ENCODE measurements at places on chromosomes 11 and 22. TPM values are rescaled to one million over a fixed set of nuclear protein-coding genes. Genes with fewer than 3 reads are reported as not detected.
A peak's percentile ranks its signal among the peaks of the same experiment; 100 is the strongest.

DNA sequence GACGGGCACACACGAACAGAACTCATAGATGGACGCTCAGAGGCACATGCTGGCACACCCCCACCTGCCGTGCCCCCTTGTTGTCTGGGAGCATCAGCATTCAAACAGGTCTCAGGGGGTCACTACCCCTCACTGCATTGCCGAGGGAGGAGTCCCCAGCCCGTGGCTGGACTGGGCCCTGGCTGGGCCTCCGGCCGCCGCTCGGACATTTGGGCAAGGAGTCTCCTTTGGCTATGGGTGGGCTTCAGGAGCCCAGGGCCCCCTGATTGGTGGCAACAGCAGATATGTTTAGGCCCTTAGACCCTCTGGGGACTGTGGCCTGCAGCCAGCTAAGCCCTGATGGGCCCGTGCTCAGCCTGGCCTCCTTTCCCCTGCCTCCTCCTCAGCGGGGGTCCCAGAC, 41.9 kb downstream of the FLRT1 start:
- H3K27me3 ChIP-seq, result peaks cover 96% of the 10 kb centered on the region
- H3K27ac ChIP-seq, result no peak overlapping the region
- no peak for DNase-seq

DNA sequence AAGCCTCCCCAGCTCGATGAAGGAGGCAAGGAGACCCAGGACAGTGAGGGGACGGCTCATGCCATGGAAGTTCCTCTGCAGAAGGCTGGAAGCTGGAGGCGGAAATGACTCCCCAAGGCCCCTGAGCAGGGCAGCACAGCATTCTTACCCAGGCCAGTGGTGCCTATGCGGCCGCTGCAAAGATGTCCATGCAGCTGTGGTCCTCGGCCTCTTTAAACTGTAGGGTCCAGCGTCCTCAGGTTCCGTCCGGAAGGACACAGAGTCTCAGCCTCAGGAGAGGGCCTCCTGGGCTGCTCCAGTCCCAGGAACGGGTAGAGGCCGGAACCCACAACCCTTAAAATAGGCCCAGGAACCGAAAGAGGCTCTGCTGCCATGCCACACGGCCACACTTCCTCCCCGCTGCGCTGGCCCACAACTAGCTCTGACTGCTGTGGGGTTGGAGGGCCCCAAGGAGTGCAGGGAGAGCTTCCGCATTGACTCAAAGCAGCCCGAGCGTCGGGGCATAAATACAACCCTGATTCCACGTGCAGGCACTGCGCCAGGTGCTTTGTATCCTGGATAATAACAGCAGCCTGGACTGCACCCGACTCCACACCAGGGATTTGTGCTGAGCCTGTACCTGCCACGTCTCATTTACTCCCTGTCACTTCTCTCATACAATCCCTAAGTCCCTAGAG, 5.5 kb downstream of the KIAA0930 start:
- DNase-seq, result no peak
- H3K36me3 ChIP-seq, result 0 out of 2 replicates have a peak, but pooled peaks cover 3% of the 10 kb centered on the region
- peaks cover 17% of the 10 kb centered on the region for H3K4me1 ChIP-seq

DNA sequence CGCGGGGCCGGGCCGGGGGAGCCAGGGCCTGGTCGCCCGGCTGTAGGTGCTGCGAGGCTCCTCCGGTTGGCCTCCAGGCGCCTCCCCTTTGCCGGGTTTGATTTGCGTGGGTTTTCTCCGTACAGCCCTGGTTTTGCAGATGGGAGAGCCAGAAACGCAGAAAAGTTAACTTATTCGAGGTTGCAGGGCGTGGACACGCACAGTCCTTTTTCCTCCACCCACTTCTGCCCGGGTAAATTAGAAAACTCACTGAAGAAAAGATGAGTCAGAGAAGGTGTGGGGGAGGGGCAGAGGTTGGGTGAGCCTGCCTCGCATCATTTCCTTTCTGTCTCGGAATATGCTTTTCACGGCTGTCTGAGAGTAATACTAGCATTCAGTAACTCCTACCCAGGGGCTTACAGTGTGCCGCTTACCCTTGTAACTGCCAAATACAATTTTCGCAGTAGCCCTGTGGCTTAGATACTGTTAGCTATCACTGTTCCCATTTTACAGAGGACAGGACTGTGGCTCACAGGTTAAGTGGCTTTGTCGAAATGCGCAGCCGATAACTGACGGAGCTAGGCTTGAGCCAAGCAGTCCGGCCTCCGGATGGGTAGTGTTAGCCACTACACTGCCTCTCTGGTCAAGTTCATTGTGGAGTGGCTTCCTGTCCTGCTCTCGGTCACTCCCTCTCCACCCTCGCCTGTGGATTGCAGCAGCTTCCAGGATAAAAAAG, 812 bp downstream of the FADD start:
- H3K36me3 ChIP-seq, result peaks cover 38% of the 10 kb centered on the region
- 0 out of 2 replicates have a peak, but pooled peaks cover 2% of the 10 kb centered on the region for H3K27me3 ChIP-seq
- peaks cover 63% of the 10 kb centered on the region for H3K4me1 ChIP-seq
- no peak for DNase-seq
- H3K27ac ChIP-seq, result peak overlapping the region; percentile 92
- peak overlapping the region; percentile 88 for H3K4me3 ChIP-seq

The P2RY6 gene
- total RNA-seq, result 0.16 TPM

The PTGDR2 gene
- total RNA-seq, result 0.14 TPM
